ENCODE measurements at places on chromosomes 7 and 10. TPM values are rescaled to one million over a fixed set of nuclear protein-coding genes. Genes with fewer than 3 reads are reported as not detected.

- peaks cover 3% of the 10 kb centered on the region for H3K27me3 ChIP-seq
- no peak overlapping the region for H3K4me3 ChIP-seq
- no peak overlapping the region for H3K27ac ChIP-seq
- H3K36me3 ChIP-seq = no peaks in the 10 kb centered on the region
- peaks cover 19% of the 10 kb centered on the region for H3K4me1 ChIP-seq
Measured at GRCh38 chr10:28180654-28181053, 122.2 kb downstream of the MPP7 start.

DNA sequence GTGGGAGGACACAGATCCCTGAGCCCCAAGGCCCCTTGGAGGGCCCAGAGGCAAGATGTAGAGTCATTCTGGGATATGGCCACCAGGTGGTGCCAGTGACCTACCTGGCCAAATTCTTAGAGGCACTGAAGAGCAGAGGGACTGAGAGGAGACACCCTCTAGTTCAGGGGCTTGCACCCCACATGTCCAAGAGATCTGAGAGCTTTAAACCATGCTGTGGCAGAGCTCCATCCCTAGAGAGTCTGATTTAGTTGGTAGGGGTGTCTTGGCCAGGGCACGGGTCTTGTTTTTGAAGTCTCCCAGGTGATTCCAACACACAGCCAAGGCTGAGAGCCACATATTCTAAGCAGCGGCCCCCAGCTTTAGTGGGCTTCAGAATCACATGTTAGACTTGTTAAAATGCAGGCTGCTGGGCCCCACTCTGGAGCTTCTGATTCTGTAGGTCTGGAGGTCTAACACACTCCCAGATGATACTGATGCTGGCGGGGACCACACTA, 52.5 kb downstream of the PRF1 start:
- no peak overlapping the region for H3K27ac ChIP-seq
- no peaks in the 10 kb centered on the region for H3K36me3 ChIP-seq
- H3K4me1 ChIP-seq = no peaks in the 10 kb centered on the region
- H3K4me3 ChIP-seq = no peak overlapping the region
- peak; percentile 56 for DNase-seq
- H3K27me3 ChIP-seq = no peaks in the 10 kb centered on the region

GRCh38 chr7:122423591-122423990, 119.0 kb upstream of the FEZF1 start:
- H3K36me3 ChIP-seq = no peaks in the 10 kb centered on the region
- no peak overlapping the region for H3K27ac ChIP-seq
- no peaks in the 10 kb centered on the region for H3K4me1 ChIP-seq
- no peak overlapping the region for H3K4me3 ChIP-seq
- H3K27me3 ChIP-seq = no peaks in the 10 kb centered on the region
- no peak for DNase-seq

DNA sequence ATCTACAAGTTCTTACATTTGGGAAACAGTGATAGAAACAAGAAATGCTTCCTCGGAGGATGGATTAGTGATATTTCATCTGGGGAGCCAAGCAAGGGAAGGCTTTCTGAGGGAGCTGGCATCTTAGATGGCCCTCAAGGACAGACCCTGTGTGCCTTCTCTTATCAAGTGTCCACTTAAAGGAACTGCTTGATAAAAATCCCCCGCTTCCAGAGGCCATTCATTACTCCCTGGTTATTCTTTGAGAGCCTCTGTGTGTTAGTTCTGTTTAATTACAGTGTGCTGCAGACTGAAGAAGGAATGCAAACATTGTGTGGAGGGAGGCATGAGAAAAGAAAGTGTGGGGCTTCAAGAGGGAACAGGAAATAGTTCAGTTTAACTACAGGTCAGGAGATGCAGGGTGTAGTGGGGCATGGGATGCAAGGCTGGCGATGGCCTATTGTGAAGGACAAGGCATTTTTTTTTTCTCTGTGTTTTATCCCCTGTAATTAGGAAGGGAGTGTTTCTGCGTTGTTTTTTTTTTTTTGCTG, 145.4 kb downstream of the SNX10 start:
- no peak overlapping the region for H3K27ac ChIP-seq
- H3K27me3 ChIP-seq = peaks cover 18% of the 10 kb centered on the region
- H3K36me3 ChIP-seq = no peaks in the 10 kb centered on the region
- no peak for DNase-seq
- H3K4me1 ChIP-seq = no peaks in the 10 kb centered on the region

- H3K27ac ChIP-seq = no peak overlapping the region
- H3K4me1 ChIP-seq = no peaks in the 10 kb centered on the region
- H3K27me3 ChIP-seq = peaks cover 2% of the 10 kb centered on the region
- no peak for DNase-seq
- H3K4me3 ChIP-seq = no peak overlapping the region
Measured at GRCh38 chr7:55172881-55173609, 154.2 kb downstream of the EGFR start.

DNA sequence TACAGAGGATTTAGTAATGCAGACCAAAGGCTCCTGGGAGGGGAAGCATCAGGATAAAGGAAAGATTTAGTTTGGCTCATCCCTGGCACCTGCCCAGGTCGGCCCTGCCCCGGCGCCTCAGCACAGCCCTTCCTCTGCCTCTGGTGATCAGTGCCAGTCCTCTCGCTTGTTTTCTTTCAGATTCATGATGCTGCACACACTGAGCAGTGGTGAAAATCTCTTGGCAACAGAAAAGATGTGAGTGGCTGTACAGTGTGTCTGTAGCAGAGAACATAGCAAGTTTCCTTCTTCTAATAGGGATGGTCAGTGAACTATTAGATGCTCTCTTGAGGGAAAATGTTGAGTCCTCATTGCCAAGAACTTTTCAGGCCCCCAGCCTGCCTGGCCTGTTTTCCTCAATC, 994.1 kb downstream of the KCNMA1 start:
- H3K4me3 ChIP-seq = no peak overlapping the region
- no peak overlapping the region for H3K27ac ChIP-seq
- H3K36me3 ChIP-seq = no peaks in the 10 kb centered on the region
- no peaks in the 10 kb centered on the region for H3K27me3 ChIP-seq
- no peaks in the 10 kb centered on the region for H3K4me1 ChIP-seq

GRCh38 chr10:113643183-113643582, 20.7 kb downstream of the NRAP start:
- H3K27ac ChIP-seq = no peak overlapping the region
- no peaks in the 10 kb centered on the region for H3K4me1 ChIP-seq
- no peak for DNase-seq
- H3K27me3 ChIP-seq = peaks cover 20% of the 10 kb centered on the region

- H3K4me1 ChIP-seq = no peaks in the 10 kb centered on the region
- no peak for DNase-seq
- no peak overlapping the region for H3K4me3 ChIP-seq
- no peak overlapping the region for H3K27ac ChIP-seq
Measured at GRCh38 chr10:121617176-121617575, 18.9 kb upstream of the FGFR2 start.

- no peaks in the 10 kb centered on the region for H3K4me1 ChIP-seq
- H3K27me3 ChIP-seq = no peaks in the 10 kb centered on the region
- no peaks in the 10 kb centered on the region for H3K36me3 ChIP-seq
- no peak overlapping the region for H3K27ac ChIP-seq
- H3K4me3 ChIP-seq = no peak overlapping the region
Measured at GRCh38 chr7:52088008-52088901, 771.6 kb upstream of the COBL start.

- peaks cover 25% of the 10 kb centered on the region for H3K4me1 ChIP-seq
- H3K27ac ChIP-seq = no peak overlapping the region
- H3K36me3 ChIP-seq = no peaks in the 10 kb centered on the region
Measured at GRCh38 chr10:50600286-50600685, 23.5 kb downstream of the SGMS1 start.

DNA sequence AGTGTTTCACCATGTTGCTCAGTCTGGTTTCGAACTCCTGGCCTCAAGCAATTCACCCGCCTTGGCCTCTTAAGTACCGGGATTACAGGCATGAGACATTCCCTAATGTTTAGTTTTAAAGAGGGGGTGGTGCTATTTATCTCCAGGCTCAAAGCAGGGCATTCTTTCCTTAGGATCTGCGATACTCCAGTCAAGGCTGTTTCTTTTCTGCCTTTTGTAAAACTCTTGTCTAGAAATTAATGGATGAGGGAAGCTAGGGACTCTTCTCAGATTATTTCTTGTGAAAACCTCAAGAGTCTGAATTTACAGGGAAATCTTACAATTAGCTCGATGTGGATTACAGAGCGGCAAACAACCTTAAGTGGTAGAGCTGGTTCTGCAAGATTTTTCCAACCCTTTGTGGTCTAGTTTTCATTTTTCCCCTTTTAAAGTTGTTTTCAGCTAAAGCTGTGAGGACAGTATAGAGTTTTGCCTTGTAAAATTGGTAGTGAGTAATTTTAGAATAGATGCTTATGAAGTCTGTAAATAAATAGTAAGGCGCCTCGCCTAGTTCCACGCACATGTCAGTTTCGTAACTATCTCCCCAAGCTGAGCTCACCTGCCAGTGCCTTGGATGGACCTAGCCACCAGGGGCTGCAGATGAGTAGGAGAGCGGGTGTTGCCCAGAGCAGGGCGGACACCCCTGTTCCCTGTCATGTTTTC, 53.1 kb downstream of the CUX1 start:
- H3K36me3 ChIP-seq = no peaks in the 10 kb centered on the region
- no peak for DNase-seq
- H3K27ac ChIP-seq = no peak overlapping the region
- H3K27me3 ChIP-seq = no peaks in the 10 kb centered on the region

DNA sequence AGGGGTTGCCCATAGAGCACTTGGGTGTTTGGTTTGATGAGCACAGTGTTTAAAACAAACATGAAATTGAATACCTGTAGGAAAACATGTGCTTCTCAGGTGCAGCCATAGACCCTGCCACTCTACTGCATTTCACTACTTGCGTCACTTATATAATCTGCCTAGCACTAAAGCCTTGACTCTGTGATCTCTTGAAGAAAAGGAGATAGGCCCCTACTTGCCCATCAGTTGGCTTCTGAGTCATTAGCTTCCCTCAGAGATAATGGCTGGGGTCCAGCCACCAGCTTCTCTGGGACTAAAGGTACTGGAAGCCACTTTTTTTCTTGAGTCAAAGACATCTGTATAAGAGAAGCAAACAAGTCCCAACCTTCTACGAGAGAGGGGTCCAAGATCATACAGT, 45.9 kb upstream of the BTRC start:
- no peak overlapping the region for H3K4me3 ChIP-seq
- peaks cover 3% of the 10 kb centered on the region for H3K4me1 ChIP-seq
- no peaks in the 10 kb centered on the region for H3K36me3 ChIP-seq
- no peak overlapping the region for H3K27ac ChIP-seq
- DNase-seq = no peak

- H3K27me3 ChIP-seq = peaks cover 49% of the 10 kb centered on the region
- H3K27ac ChIP-seq = no peak overlapping the region
- H3K4me1 ChIP-seq = peaks cover 5% of the 10 kb centered on the region
- H3K4me3 ChIP-seq = no peak overlapping the region
- H3K36me3 ChIP-seq = no peaks in the 10 kb centered on the region
- DNase-seq = no peak
Measured at GRCh38 chr10:87661861-87662785, 2.4 kb downstream of the PAPSS2 start.

GRCh38 chr10:113515161-113515560, 37.7 kb upstream of the HABP2 start:
- H3K4me3 ChIP-seq = no peak overlapping the region
- H3K36me3 ChIP-seq = no peaks in the 10 kb centered on the region
- no peak for DNase-seq

DNA sequence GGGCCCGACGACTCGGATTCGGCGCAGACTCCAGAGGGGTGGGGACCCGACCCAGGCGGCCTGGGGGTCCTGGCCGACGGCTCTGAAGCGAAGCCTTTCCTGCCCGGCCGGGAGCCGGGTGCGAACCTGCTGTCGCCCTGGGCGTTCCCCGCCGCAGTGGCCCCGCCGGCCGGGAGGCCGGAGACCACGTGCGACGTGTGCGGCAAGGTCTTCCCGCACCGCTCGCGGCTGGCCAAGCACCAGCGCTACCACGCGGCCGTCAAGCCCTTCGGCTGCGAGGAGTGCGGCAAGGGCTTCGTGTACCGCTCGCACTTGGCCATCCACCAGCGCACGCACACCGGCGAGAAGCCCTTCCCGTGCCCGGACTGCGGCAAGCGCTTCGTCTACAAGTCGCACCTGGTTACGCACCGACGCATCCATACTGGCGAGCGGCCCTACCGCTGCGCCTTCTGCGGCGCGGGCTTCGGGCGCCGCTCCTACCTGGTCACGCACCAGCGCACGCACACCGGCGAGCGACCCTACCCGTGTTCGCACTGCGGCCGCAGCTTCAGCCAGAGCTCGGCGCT, 15.4 kb downstream of the ZNF316 start:
- no peak overlapping the region for H3K4me3 ChIP-seq
- no peaks in the 10 kb centered on the region for H3K27me3 ChIP-seq
- no peak for DNase-seq
- no peak overlapping the region for H3K27ac ChIP-seq

- no peak for DNase-seq
- H3K27me3 ChIP-seq = no peaks in the 10 kb centered on the region
- peak overlapping the region; percentile 38 for H3K4me3 ChIP-seq
- H3K36me3 ChIP-seq = peaks cover 38% of the 10 kb centered on the region
- H3K4me1 ChIP-seq = peaks cover 80% of the 10 kb centered on the region
Measured at GRCh38 chr7:24964191-24964590, 15.8 kb downstream of the OSBPL3 start.

DNA sequence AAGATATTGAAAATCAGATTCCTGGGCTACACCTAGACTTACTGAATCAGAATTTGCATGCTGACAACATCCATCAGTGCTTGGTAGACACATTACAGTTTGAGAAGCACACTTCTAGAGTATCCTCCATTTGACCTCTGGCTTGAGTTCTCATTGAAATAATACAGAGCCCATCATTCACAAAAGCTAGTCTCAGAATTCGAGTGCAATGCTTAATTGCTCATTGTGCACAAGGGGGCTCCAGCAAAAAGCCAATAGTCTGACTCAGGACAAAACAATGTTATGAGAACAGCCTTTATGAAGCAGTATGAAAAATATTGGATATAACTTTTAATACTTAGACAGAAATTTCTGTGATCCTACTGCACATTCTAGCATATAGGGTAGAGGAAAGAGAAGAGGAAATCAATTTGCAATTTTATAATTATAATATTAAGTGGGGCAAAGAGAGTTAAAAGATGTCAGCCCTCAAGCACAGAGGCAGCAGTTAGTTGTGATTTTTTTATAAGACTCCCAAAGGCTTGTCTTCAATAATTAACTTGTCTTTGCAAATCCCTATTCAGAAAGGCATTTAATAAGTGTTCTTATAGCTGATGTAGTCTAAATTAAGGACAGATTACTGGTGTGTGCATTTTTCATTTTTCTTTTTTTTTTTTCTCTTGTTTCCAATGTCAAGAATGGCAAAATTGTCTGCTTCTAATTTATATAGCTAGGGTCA, 105.8 kb upstream of the ANK3 start:
- no peak overlapping the region for H3K27ac ChIP-seq
- H3K27me3 ChIP-seq = no peaks in the 10 kb centered on the region
- H3K4me1 ChIP-seq = peaks cover 9% of the 10 kb centered on the region

- no peak for DNase-seq
- no peak overlapping the region for H3K27ac ChIP-seq
- H3K36me3 ChIP-seq = no peaks in the 10 kb centered on the region
Measured at GRCh38 chr10:11760861-11761260, 18.7 kb downstream of the ECHDC3 start.

GRCh38 chr10:43137717-43138020, 576 bp upstream of the CSGALNACT2 start:
- H3K4me1 ChIP-seq = peaks cover 57% of the 10 kb centered on the region
- H3K36me3 ChIP-seq = peaks cover 30% of the 10 kb centered on the region
- H3K4me3 ChIP-seq = peak overlapping the region; percentile 96
- no peak for DNase-seq
- no peaks in the 10 kb centered on the region for H3K27me3 ChIP-seq

The CXCL12 gene
- not detected for total RNA-seq

The SERPINE1 gene
- 0.23 TPM for total RNA-seq

The TNPO3 gene
- total RNA-seq = 53.3 TPM

The NHLRC2 gene
- 26.0 TPM for total RNA-seq

Measured in activated T-helper 2 cell treated with anti-CD3 and anti-CD28 coated beads, Interferon-gamma antibody, Interleukin-2, Interleukin-4, amounts not matched to agents 10 μg/mL and 5 μg/mL and 100 μg/mL, durations not matched to agents 14 hours and 24 hours and 36 hours (primary cell).